Stimulated activated CD8-positive, alpha-beta memory T cell treated with anti-CD3 and anti-CD28 coated beads, Interleukin-15, amount 100 ng/mL, for 24 hours (primary cell): ENCODE measurements at places on chromosomes 3 and 15.

DNA sequence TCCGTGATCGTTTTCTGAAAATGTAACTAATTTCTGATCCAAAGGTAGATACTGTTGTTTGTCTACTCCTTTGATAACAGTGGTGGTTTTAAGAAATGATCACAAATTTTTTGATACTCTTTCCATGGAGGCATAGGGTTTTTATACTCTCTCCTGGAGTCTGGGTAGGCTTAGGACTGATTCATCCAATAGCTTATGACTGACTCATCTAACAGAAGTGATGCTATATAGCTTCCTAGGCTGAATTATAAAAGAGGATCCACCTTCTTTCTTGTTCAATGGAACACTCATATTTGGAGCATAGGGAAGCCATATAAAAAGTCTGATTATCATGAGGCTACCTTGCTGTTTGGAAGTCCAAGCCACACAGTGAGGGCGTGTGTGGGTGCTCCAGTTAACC, 84.3 kb downstream of the CHST2 start:
- no peak for DNase-seq

- DNase-seq = no peak
Observed at GRCh38 chr3:52196977-52197376, 983 bp upstream of the ALAS1 start.

- DNase-seq = no peak
Observed at GRCh38 chr3:7793786-7794185, 707.8 kb upstream of the LMCD1 start.

DNA sequence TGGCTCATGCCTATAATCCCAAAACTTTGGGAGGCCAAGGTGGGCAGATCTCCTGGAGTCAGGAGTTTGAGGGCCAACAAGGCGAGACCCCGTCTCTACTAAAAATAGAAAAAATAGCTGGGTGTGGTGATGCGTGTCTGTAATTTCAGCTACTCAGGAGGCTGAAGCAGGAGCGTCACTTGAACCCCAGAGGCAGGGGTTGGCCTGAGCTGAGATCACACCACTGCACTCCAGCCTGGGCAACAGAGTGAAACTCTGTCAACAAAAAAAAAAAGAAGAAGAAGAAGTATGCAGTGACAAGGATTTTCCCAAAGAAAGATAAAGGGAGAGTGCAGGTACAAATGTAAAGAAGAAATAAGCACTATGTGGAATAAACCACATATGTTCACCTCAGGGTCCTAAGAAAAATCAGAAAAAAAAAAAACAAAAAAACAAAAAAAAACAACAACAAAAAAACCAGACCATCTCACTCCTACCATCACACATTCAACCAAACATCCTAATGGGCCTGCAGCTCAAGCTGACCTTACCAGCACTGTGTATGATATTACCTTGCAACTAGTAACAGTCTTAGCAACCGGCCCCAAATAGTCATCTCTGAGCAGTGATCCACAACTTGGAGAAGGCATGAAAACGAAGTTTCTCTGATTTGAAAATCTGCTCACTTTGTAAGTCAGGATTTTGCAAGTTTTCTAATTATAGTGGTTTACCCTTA, 296.7 kb upstream of the PROK2 start:
- no peak for DNase-seq

DNA sequence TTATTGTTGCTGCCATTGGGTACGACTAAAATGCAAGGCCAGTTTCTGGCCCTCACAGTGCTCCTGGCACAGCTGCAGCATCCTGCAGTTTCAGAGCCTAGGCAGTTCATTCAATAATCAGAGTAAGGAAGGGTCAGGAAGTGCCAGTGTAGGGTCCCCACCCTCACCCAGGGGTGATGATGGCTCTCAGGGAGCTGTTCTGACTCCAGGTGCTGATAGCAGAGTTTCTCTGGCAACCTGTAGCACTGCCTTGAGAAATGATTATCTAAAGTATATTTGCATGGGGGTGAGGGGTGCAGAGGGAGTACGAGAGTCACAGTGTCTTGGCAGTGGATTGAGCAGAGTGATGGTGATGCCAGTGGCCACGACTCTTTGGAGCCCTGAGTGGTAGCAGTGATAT, 15.5 kb upstream of the IL16 start:
- no peak for DNase-seq

DNA sequence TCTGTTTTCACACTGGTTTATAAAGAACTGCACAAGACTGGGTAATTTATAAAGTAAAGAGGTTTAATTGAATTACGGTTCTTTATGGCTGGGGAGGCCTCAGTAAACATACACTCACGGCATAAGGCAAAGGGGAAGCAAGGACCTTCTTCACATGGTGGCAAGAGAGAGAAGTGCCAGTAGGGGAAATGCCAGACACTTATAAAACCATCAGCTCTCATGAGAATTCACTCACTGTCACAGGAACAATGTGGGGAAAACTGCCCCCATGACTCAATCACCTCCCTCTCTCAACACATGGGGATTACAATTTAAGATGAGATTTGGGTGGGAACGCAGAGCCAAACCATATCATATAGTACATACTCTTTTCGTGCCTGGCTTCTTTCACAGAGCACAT, 42.4 kb downstream of the MAP2K1 start:
- DNase-seq = no peak

DNA sequence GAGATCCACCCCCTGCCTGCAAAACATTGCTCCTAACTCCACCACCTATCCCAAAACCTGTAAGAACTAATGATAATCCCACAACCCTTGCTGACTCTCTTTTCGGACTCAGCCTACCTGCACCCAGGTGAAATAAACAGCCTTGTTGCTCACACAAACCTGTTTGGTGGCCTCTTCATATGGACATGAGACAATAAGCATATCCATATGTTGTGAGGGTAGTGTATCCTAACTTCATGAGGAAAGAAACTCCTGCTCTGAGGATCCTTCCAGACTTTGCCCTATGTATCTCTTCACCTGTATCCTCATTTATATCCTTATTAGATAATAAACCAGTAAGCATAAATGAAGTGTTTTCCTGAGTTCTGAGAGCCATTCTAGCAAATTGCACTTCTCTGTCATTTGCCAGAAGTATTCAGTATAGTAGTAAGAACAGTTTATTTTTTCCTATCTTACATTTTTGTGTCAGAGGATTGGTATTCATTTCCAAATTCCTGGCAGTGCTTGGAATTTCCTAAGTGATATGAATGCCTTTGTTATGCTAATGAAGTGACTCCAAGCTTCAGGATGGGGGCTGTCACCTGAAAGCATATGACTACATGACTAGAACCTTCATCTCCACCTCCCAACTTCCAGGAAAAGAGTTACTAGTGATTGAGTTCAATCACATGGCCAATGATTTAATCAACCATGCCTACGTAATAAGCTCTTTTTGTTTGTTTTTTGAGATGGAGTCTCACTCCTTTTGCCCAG, 30.2 kb downstream of the TTBK2 start:
- no peak for DNase-seq

- no peak for DNase-seq
Observed at GRCh38 chr3:190076601-190077394, 43.9 kb downstream of the P3H2 start.

DNA sequence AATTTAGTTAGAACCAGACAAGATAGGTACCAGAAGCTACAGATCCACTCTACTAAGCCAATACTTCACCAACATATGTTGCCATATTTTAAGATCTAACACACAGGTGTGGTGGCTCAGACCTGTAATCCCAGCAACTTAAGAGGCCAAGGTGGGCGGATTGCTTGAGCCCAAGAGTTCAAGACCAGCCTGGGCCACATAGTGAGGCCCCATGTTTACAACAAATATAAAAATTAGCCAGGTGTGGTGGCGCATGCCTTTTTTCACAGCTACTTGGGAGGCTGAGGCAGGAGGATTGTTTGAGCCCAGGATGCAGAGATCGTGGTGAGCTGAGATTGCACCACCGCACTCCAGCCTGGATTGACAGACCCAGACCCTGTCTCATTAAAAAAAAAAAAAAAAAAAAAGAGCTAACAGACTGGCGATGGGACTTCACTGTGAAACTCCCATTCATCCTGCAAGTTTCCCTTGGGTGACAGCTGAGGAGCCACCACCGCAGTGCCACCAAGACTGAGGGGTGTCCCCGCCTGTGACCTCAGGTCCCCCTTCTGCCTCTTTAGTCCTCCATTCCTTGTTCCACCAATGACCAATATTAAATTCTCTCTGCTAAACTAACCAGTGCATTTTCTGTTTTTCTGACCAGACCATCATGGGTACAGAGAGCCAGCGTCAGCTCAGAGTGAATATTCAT, 163.3 kb downstream of the OR4M2 start:
- no peak for DNase-seq

- DNase-seq = no peak
Observed at GRCh38 chr3:64105816-64106215, 82.5 kb upstream of the PSMD6 start.

DNA sequence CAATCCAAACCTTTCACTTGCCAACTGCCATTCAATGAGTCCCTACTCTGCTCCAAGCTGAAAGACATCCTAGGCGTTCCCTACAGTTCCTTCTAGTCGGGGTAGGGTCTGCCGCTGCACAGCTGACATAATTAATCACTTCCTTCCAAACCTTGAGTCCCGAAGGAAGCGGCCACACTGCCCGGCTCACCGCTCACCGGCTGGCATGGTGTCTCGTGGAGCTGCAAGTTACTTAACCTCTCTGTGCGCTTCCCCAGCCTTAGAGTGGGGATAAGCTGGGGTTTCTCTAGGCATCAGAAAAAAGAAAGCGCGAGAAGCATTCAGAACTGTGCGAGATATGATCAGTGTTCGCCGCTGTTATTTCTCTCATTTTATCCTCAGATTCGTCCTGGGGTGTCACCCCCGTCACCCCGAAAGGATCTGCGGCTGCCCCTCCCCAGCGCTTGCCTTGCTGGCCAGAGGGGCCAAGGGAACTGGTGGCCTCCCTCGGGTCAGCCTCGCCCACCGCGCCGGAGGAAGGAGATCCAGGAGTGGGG, 748 bp downstream of the MRPS25 start:
- no peak for DNase-seq

DNA sequence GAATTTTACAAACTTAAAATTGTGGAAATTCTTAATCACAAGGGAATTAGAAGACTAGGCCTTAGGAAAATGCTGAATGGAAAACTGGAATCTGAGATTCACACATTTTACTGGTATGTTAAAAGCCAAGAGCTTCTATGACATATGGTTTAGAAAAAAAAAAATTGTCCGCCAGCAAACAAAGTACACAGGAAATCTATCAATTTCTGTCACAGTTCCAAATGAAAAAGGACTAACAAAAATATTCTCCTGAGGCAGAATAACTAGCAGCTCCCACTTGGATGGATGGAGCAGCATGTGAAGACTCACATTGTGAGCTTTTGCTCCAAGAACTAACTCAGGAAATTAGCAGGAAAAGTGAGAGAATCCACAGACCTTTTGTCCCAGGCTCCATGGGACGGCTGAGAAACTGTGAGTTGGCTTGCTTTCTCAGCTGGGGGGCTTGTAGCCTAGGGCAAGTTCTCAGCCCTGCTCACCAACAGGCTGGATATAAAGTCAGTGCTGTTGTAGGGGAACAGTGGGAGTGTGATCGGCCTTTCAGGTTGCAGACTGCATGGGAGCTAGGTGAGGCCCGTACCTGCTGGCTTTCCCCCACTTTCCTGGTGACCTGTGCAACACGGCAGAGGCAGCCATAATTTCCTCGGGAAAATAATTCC, 731.1 kb upstream of the SGO1 start:
- no peak for DNase-seq

DNA sequence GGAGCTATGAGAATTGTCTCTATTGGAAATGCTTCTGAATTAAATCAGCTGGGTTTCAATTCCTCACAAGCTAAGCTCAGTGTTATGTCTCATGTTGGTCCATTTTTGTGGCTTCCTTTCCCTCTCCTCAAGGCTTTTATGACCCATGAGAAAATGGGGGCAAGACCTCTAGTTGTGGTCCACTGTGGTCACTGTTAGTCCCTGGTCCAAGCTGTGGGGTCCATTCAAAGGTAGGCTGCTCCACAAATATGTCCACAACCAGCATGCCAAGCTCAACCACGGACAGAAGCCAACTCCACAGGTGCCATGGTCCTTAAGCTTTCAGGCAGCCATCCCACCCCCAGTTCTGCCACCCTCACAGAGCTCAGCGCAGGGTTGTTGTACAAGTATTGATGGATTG, 14.9 kb upstream of the TPM1 start:
- no peak for DNase-seq

GRCh38 chr15:74780523-74781430, 1.1 kb upstream of the CSK start:
- DNase-seq = no peak

- DNase-seq = no peak
Observed at GRCh38 chr3:171815973-171816595, 5.8 kb upstream of the PLD1 start.

- DNase-seq = no peak
Observed at GRCh38 chr3:100915706-100916495, 77.3 kb downstream of the ABI3BP start.

DNA sequence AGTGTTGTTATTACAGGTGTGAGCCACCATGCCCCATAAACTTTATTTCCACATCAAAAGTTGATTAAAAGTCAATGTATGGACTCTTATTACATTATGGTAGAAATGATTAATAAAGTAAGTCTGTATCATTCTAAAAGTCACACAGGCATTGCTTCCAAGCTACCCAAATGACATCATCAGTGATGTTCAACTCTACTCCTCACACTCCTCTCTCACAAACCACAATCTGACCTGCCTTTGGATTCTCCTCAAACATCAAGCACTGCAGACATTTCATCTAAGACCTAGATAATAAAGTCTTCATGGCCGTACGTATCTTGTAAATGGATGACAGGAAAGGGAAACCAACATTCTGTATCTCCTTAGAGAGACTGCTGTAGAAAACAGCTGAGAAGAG, 68.0 kb downstream of the SMARCC1 start:
- no peak for DNase-seq

GRCh38 chr3:152446495-152446894, 177.8 kb downstream of the MBNL1 start:
- DNase-seq = no peak

DNA sequence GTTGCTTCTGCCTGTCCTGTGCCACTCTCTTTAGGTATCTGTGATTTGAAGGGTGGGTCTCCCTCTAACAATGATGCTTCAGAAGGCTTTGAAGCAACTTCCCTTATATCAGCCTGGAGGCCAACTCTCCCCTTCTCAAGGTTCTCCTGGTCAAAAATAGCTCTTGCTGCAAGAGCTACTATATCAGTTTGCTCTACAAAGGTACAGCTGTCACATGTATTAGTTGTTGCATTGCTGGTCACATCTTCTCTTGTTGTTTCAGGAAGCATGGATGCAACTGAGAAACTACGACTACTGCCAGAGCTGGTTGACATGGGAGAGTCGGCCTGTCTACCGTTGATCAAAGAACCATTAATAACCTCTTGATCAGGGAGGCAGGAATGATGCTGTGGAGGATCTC, 38.3 kb downstream of the USF3 start:
- no peak for DNase-seq

DNA sequence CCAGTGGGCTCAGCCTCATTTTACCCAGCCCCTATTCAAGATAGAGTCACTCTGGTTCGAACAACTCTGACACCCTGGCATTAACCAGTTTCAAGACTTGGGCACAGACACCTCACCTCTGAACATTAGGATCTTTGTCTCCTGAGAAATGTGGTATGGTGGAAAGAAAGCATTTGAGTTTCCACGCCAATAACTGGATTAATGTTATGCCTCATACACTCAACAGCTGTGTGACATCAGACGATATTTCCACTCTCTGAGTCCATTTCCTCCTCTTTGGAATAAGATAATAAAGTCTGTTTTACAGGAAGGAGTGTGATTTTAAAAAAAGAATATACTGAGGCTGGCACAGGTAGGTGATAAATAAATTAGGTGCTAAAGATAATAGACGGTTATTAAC, 121.3 kb upstream of the CHL1 start:
- DNase-seq = no peak

GRCh38 chr3:53269888-53270880, 14.4 kb upstream of the TKT start:
- no peak for DNase-seq
